ENCODE measurements at places on chromosomes 7 and 10.

DNA sequence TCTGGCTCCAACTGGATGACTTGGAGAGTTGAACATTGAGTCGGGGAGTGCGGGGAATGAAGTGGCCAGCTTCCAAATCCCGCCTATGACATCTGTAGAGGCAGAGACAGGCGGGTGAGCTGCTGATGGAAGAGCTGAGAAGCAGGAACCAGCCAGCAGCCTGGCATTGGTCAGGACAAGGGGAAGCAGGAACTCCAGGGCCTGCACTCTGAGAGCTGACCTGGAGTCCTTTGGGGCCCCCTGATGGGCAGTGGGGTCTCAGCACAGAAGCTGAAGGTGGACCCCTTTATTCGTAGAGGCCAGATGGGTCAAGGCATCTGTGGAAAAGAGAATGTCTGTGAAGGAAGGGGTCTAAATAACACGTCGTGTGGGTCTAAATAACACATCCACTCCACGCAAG is 57.0 kb downstream of the SEC61G start:
- H3K27ac ChIP-seq, result no peak overlapping the region
- no peak overlapping the region for H3K4me3 ChIP-seq
- no peaks in the 10 kb centered on the region for H3K36me3 ChIP-seq
- H3K4me1 ChIP-seq, result no peaks in the 10 kb centered on the region
- no peak for DNase-seq

- no peaks in the 10 kb centered on the region for H3K36me3 ChIP-seq
- H3K4me1 ChIP-seq, result no peaks in the 10 kb centered on the region
- H3K27me3 ChIP-seq, result peaks cover 43% of the 10 kb centered on the region
Observed at GRCh38 chr10:69677985-69678654, 48.1 kb downstream of the FAM241B start.

DNA sequence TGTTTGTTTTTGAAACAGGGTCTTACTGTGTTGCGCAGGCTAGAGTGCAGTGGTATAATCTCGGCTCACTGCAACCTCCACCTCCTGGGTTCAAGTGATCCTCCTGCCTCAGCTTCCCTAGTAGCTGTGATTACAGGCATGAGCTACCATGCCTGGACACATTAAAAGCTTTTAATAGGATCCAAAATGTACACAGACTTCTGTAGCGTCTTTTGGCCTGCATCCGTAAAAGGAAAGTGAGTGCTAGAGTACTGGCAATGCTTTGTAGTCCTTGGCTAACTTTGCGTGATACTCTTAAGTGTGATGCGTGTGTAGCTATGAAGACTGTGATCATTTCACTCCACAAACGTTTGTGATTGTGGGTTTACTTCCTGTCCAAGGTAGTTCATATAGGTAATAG is 13.3 kb downstream of the ZRANB1 start:
- H3K4me3 ChIP-seq, result no peak overlapping the region
- no peak overlapping the region for H3K27ac ChIP-seq
- H3K36me3 ChIP-seq, result no peaks in the 10 kb centered on the region
- no peak for DNase-seq

DNA sequence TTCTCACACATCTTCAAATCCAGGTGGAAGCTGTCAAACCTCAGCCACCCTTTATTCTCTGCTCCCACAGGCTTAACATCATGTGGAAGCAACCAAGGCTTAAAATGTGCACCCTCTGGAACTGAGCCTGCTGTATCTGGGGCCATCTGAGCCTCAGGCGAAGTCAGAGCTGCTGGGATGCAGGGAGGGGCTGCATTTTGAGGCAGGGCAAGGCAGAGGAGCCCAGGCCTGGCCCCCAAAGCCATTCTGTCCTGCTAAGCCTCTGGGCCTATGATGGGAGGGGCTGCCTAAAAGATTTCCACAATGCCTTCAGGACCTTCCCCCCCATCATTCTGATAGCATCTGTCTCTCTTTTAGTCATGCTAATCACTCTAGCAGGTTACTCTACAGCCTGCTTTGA is 51.7 kb upstream of the COBL start:
- no peak overlapping the region for H3K27ac ChIP-seq
- no peak overlapping the region for H3K4me3 ChIP-seq
- H3K36me3 ChIP-seq, result no peaks in the 10 kb centered on the region
- no peaks in the 10 kb centered on the region for H3K4me1 ChIP-seq
- DNase-seq, result no peak

GRCh38 chr7:37312608-37313007 is 136.1 kb downstream of the ELMO1 start:
- peaks cover 7% of the 10 kb centered on the region for H3K36me3 ChIP-seq
- no peak overlapping the region for H3K4me3 ChIP-seq
- peak overlapping the region; percentile 97 for H3K27ac ChIP-seq

DNA sequence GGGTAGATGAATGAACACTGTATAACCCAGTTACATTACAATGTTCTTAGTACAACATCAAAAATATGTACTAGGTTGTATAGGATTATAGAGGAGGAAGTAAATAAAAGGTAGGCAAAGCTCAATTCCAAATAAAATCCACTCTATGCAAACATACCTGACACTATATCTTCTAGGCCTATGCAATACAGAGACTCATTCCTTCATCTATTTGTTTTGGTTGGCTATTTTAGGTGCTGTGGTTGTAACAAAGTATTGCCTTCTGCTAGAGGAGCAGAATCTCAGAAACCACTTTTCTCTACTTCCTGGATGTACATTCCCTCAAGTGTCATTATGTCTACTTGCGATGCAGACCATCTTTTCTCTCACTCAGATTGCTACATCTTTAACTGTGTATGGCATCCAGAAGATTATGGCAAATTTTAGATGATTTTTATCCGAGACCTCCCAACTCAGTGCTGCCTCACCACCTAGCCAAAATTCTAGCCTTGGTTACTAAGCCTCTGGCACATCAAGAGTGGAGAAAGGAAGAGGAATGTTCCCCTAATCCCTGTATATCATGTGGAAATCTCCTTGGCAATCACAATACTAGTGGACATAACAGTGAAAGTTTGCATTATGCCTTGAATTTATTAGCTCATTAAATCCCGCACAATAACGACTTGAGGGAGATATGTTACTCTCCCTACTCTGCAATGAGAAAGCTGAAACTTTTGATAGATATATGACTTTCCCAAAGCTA is 5.5 kb upstream of the TFPI2 start:
- DNase-seq, result no peak
- no peak overlapping the region for H3K27ac ChIP-seq
- H3K27me3 ChIP-seq, result peaks cover 25% of the 10 kb centered on the region

DNA sequence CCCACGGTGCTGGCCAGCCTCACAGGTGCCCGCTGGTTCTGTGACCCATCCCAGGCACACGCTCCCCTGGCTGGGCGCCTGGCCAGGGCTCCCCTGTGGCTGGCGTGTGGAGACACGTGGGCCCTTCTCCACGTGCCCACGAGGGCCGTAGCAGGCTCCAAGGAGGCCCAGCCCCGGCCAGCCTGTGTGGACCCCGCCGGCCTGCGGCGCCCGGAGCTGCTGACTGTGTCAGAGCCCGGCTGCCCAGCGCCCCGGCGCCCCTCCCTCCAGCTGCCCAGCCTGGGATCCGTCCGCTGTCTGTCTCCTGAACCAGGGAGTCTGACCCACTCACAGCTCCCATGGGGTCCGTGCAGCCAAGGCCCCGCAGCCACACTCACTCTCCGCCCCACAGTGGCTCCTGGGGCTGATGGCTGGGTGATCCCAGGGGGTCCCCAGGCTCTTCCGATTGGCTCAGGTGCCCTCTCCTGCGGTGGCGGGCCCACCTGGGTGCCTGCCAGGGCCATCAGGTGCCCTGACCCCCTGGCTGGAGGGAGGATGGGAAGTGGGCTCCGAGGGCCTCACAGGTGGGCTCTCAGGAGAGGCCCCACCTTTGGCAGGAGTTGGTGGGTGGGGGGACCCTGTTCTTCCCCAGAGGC is 9.6 kb downstream of the TMEM184A start:
- H3K4me1 ChIP-seq, result peaks cover 8% of the 10 kb centered on the region
- no peaks in the 10 kb centered on the region for H3K36me3 ChIP-seq
- no peak overlapping the region for H3K4me3 ChIP-seq
- no peaks in the 10 kb centered on the region for H3K27me3 ChIP-seq
- no peak overlapping the region for H3K27ac ChIP-seq
- DNase-seq, result no peak

DNA sequence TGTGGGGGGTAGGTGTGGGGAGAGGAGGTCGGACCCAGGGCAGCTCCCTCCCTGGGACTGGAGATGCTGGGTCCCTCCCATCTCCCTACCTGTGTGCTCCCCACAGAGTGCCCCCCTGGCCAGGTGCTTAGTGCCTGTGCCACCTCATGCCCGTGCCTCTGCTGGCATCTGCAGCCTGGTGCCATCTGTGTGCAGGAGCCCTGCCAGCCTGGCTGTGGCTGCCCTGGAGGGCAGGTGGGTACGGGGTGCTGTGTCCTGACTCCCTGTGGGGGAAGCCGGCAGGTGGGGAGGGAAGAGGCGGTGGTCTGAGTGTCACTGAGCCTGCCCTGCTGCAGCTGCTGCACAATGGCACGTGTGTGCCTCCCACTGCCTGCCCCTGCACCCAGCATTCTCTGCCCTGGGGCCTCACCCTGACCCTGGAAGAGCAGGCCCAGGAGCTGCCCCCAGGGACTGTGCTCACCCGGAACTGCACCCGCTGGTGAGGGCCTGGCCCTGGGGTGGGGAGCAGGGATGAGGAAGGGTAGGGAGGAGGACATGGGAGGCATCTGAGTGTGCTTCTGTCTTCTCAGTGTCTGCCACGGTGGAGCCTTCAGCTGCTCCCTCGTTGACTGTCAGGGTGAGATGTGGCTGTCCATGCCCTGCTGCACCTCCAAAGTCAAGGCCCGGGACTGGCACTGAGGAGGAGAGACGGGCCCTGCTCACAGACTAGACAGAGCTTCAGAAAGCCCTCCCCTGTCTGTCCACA is 11.7 kb upstream of the ZNF862 start:
- peak overlapping the region; percentile 78 for H3K27ac ChIP-seq
- no peak for DNase-seq
- H3K4me3 ChIP-seq, result no peak overlapping the region
- H3K27me3 ChIP-seq, result peaks cover 2% of the 10 kb centered on the region
- peaks cover 16% of the 10 kb centered on the region for H3K4me1 ChIP-seq
- no peaks in the 10 kb centered on the region for H3K36me3 ChIP-seq

- H3K4me1 ChIP-seq, result peaks cover 43% of the 10 kb centered on the region
- no peak for DNase-seq
- H3K36me3 ChIP-seq, result no peaks in the 10 kb centered on the region
- H3K27ac ChIP-seq, result peak overlapping the region; percentile 84
- peak overlapping the region; percentile 86 for H3K4me3 ChIP-seq
Observed at GRCh38 chr7:98283127-98283886, 1.8 kb downstream of the BRI3 start.

DNA sequence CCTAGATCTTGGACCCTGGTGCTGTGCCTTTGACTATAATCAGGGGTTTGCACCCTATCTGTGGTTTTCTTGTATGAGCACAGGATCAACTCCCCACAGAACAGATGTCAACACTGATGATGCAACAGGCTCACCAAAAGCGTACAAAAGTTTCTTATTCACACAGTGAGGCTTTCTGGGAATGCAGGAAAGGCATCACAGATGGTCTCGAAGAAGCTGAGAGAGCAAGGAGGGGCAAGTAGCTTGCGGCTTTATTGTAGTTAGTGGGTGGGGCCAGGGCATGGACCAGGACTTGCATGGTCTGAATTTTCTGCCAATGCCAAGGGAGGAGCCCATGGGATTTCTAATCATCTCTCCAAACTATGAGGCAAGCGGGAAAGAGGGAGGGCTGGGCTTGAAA is 46.2 kb downstream of the SEC61G start:
- H3K27ac ChIP-seq, result no peak overlapping the region
- H3K4me1 ChIP-seq, result no peaks in the 10 kb centered on the region
- no peak overlapping the region for H3K4me3 ChIP-seq
- peaks cover 2% of the 10 kb centered on the region for H3K36me3 ChIP-seq
- no peak for DNase-seq
- H3K27me3 ChIP-seq, result no peaks in the 10 kb centered on the region

- H3K4me1 ChIP-seq, result peaks cover 5% of the 10 kb centered on the region
- no peak for DNase-seq
- no peak overlapping the region for H3K4me3 ChIP-seq
- H3K27me3 ChIP-seq, result peaks cover 18% of the 10 kb centered on the region
Observed at GRCh38 chr7:5452470-5452899, 28.9 kb upstream of the TNRC18 start.

DNA sequence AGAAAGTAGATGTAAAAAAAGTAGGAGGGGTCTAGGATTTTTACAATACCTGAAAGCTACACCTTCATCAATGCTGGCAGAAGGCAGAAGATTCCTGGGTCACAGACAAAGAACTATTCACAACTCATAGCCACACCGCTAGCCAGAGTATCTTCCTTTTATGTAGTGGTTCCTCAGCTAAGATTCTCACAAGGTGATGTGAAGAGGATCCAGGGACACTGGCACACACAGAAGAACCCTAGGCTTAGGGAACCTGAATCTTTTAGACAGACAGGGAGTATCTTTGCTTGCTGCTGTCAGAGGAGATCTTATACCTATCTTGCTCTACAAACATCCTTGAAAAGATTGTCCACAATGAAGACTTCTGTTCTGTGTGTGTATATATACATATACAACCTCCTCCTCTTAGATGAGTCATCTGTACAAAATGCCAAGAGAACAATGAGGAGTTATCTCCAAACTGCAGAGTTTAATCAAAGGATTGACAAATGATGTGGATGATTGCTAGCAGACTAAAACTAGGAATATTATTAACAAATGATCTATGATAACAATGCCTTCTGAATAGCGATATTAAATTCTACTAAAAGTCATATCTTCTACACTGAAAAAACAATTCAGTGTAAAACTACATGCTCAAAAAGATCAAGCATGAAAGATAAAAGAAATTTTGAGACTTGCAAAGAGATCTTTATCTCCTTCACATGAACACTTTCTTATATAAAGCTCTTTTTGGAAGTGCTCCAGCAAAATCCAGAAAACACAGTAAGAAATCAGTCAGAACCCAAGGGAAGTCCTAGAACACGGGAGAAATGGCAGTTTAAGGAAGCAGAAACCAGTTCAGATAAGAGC is 409.3 kb downstream of the PARD3 start:
- peaks cover 2% of the 10 kb centered on the region for H3K27me3 ChIP-seq
- H3K27ac ChIP-seq, result no peak overlapping the region
- no peaks in the 10 kb centered on the region for H3K4me1 ChIP-seq
- H3K4me3 ChIP-seq, result no peak overlapping the region
- no peak for DNase-seq
- no peaks in the 10 kb centered on the region for H3K36me3 ChIP-seq

DNA sequence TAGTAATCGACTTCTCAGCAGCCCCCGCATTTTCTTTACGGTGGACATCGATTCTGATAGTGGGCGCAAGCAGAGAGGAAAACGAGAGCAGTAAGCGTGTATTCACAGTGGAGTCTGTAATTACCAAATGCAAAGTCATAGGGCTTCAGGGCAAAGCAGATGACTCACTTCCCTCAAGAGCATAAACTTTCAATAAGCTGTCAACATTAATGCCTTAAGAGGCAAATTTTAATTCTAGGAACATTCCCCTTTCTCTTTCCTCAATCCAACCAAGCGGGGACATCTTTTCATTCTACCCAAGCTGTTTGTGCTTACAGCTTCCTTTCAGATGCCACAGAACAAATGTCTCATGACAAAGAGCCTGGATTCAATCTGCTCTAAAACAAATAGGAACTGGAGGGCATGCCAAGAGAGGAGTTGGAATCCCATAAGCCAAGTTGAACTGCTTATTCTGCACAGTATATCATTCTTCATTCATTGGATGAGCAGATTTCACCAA is 48.6 kb downstream of the MALSU1 start:
- peak overlapping the region; percentile 24 for H3K4me3 ChIP-seq
- DNase-seq, result no peak
- H3K27ac ChIP-seq, result peak overlapping the region; percentile 86
- no peaks in the 10 kb centered on the region for H3K36me3 ChIP-seq
- H3K27me3 ChIP-seq, result no peaks in the 10 kb centered on the region

- H3K27ac ChIP-seq, result no peak overlapping the region
- H3K27me3 ChIP-seq, result no peaks in the 10 kb centered on the region
- H3K4me1 ChIP-seq, result no peaks in the 10 kb centered on the region
- no peaks in the 10 kb centered on the region for H3K36me3 ChIP-seq
Observed at GRCh38 chr7:138354066-138354465, 106.0 kb upstream of the TRIM24 start.
